ENCODE measurements at places on chromosomes 4 and X.

DNA sequence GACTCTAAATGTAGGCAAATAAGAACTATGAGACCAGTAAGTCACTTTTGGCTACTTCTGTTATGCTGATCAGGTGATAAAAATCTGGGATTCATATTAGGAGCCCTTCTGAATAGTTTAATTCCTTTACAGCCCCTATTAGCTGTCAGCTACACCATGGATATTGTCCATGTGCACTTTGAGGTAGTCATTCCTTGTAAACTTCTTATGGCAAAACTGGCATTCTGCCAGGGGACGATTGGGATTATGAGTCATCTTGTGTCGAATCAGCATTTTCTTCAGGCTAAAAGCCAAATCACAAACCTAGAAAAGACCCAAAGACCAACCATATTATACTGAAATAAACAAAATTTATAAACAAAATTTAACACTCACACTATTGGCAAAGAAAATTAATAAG lies 227.6 kb downstream of the PRDM5 start:
- peak; percentile 51 for DNase-seq

GRCh38 chr4:82084747-82085146 lies 289.0 kb downstream of the HNRNPD start:
- no peak for DNase-seq

DNA sequence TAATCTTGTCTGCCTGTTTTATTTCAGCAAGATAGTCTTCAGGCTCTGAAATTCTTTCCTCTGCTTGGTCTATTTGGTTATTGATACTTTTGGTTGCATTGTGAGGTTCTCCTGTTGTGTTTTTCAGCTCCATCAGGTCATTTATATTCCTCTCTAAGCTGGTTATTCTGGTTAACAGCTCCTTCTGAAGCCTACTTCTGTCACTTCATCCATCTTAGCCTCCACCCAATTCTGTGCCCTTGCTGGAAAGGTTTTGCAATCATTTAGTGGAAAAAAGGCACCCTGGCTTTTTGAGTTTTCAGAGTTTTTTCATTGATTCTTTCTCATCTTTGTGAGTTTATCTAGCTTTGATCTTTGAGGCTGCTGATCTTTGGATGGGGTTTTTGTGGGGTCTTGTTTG lies 647.7 kb downstream of the SPRY1 start:
- DNase-seq = no peak

GRCh38 chrX:37817176-37817575 lies 30.2 kb downstream of the DYNLT3 start:
- DNase-seq = no peak

DNA sequence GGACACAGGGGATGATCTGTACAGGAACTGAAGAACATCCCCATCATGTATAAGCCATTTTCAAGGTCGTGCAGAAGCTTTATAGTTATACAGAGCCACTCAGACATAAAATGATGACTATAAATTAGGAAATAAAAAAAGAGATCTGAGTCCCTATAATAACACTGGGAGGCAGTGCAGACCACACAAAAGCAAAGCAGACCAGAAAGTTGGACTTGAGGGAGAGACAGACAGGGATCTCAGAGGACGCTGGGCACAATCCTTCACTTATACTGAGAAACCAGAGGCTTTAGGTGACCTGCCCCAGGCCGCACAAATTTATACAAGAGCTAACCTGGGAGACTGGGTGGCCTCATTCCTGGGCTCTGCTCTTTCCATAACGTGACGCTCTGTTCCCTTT lies 70.5 kb downstream of the HADH start:
- DNase-seq = no peak

GRCh38 chr4:165170819-165171218 lies 36.5 kb upstream of the KLHL2 start:
- no peak for DNase-seq

DNA sequence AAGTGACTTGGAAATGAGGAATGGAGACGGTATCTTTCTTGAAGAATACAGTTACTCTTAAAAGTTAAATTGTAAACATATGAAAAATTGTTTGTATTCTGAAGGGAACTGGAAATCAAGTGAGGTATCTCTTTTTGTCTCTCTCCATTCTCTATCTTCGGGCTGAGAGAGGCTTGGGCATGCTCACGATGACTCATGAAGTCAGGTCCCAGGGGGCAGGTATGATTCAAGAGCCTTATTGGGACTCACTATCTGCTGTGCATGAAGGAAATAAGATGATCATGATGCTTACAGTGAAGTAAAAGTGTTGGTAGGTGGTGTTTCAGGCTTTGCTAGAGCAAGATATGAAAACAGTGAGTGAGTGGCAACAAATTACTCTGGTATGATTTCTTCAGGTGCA lies 200.4 kb upstream of the PITX2 start:
- DNase-seq = no peak

DNA sequence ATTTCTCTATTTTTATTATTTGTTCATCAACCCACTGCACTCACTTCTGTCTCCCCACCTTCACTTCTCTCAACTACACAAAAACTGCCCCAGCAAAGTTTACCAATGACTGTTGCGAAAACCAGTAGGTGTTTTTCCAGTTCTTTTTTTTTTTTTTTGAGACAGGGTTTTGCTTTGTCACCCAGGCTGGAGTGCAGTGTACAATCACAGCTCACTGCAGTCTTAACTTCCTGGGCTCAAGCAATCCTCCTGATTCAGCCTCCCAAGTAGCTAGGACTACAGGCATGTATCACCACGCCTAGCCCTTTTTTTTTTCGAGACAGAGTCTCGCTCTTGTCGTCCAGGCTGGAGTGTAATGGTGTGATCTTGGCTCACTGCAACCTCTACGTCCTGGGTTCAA lies 24.1 kb upstream of the HPRT1 start:
- no peak for DNase-seq

DNA sequence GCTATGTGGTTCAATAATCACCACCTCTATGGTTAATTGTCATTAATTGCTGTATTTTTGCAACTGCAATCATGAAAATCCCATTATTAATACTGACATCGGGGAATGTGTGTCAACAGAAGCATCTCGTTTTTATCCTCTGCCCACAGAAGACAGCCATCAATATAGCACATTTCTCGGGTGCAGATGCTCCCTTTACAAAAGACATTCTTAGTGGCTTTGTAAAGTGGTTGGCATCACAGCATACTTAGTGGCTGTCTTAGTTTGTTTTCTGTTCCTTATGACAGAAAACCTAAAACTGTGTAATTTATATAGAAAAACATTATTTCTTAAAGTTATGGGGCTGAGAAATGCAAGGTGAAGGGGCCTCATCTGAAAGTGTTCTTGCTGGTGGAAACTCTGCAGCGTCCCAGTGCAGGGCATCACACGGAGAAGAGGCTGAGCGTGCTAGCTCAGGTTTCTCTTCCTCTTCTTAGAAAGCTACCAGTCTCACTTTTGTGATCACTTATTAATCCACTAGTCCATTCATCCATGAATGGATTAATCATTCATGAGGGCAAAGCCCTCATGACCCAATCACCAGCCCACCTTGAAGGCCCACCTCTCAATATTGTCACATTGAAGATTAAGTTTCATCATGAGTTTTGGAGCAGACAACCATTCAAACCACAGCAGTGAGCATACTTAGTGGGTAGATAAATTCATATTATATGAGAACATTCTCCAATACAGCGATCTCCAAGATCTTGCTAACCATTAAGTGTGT lies 1067.7 kb upstream of the PABPC4L start:
- DNase-seq = no peak

DNA sequence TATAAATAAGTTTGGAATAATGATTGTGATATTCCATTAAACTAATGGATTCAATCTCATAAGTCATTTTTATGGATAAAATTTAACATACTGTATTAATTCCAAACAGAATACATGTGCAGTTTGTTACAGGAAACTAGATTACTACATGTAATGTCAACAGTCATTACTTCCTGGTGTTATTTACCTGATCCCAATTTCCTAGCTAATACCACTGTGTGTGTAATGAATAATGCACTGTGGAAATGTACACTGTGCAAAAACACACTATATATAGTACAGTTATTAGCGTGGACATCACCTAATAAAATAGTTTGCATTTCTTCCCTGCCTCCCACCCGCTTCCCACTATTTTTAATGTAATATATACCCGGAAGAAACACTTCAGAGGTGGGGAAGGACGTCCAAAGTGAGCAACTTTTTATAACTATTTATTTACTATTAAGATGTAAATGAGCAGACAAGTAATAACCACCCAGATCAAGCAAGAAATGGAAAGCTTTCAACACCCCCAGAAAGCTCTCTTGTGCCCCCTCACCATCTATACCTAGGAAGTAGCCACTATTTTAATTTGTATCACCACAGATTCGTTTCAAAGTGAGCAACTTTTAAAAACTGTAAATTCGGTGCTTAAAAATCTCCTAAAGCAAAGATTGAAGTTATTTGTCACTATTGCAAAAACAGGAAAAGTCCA lies 219.1 kb downstream of the THOC2 start:
- no peak for DNase-seq

DNA sequence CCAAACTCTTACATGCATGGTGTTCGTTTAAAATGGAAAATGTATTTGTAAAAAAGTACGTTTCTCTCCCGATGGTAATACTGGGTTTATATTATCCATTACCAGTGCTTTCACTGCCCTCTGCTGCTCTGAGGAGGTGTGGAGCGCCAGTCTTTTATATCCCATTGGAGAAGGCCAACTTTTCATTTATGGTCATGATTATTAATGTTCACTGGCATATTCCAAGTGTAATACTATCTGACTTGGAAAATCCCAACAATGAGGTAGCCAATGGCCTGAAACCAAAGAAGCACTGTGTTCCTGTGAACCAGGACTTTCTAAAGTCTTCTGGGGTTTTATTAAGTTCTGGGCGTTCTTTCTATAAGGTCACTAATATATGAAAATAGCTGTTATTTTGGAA lies 80.7 kb downstream of the SYNPO2 start:
- peak; percentile 35 for DNase-seq

GRCh38 chr4:138938366-138938690 lies 77.3 kb upstream of the NOCT start:
- no peak for DNase-seq

- DNase-seq = peak; percentile 21
These were observed 379 bp downstream of the PDGFC start for GRCh38 chr4:156971165-156971675.

- no peak for DNase-seq
These were observed 98.7 kb downstream of the KLHL34 start for GRCh38 chrX:21559417-21559816.

- no peak for DNase-seq
These were observed 180.9 kb upstream of the AADAT start for GRCh38 chr4:170270628-170271027.

DNA sequence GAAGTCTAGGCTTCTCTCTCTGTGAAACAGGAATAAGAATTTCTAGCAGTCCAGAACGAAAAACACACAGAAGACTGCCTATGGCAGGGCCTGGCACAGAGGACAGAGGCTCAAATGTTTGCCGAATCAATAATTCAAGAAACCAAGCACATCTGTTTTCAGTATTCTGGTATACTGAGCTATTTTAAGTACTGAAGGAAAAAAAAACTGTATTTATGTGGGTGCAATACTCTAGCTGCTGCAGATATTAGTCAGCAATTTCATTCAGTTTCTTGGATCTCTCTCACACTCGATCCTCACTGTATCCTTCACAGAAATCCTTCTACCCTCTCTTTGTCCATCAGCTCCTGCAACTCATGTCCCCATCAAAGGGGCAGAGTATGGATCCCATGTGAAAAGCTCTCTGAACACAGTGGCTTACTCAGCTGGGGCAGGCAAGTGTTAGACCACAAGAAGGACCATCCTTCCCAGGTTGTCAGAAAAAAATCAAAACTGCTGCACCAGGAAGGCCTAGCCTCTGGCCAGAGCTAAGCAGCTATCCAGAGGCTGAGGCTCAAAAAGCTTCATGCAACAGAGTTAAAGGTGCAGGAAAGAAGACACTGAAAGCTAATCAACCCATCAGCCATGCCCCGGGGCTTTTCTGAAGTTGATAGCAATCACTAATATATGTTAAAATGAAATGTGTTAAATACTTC lies 9.1 kb upstream of the USO1 start:
- no peak for DNase-seq

DNA sequence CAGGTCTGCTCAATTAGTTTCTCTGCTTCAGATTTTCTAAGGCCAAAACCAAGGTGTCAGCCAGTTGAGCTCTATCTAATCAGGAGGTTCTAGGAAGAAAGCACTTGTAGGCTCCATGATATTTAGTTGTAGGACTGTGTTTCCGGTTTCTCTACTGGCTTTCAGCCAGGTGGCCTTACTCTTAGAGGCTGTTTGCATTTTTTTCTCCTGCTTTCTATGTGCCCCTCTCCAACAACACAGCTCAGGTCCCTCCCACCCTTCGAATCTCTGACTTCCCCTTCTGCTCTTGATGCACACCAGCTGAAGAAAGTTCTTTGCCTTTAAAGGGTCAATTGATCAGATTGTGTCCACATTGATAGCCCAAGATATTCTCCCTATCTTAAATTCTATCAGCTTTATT lies 245.2 kb downstream of the RAB28 start:
- no peak for DNase-seq

DNA sequence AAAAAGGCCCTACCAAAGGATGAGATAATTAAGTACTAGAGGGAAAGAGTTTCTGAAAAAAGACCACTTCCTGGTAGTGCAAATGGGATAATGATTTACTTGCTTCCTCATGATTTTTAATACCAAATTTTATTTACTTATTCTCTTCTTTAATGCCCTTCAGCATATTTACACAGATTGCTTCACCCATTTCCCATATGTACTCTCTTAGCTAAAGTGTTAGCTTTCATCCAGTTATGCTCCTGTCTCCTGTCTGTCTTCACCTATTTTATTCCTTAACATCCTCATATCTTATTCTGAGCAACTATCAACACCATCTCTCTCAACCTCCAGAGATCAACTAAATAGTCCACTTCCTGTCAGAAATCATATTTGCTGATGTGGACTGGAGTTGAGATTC lies 183.2 kb upstream of the HS3ST1 start:
- DNase-seq = no peak

- no peak for DNase-seq
These were observed 24.1 kb upstream of the SOD3 start for GRCh38 chr4:24771241-24771640.

DNA sequence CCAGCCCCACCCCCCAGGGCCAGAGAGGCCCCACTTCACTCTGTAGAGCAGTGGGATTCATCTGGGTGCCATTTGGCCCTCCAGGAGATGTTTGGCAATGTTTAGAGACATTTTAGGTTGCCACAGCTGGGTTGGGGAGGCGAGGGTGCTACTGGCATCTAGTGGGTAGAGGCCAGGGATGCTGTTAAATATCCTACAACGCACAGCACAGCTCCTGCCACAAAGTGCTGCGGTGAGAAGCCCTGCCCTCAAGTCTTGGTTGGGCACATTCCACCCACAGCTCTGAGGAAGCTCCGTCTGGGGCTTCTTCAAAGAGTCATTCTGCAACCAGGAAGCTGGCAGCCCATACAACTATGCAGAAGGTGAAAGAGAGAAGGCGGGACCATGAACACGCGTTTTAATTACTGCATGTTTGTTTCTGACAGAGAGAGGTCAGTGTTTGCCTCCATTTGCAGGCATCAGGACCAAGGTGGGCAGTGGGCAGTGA lies 48.1 kb upstream of the FAM9C start:
- DNase-seq = peak; percentile 75

DNA sequence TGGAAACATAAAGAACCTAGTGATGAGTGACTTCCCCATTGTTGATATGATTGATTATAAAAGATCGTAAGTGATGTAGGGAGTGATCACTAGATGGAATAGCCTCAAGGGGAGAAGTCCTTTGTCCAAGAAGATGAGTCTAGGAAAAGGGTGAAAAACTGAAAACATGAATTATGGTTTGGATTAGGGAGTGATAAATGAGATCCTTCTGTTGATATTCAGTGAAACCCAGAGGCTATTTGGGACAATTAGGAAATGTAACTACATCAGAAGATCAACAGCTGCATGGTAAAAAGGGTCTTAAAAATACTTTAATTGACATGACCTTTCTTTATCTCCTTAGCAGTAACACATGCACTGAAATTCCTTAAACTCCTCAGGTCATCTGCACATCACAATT lies 124.0 kb upstream of the UNC5C start:
- no peak for DNase-seq

Data from transverse colon (tissue), 4 donors.